ENCODE measurements at places on chromosomes 2 and 18.

GRCh38 chr2:16763056-16763455 lies 97.4 kb upstream of the CYRIA start:
- DNase-seq = no peak

DNA sequence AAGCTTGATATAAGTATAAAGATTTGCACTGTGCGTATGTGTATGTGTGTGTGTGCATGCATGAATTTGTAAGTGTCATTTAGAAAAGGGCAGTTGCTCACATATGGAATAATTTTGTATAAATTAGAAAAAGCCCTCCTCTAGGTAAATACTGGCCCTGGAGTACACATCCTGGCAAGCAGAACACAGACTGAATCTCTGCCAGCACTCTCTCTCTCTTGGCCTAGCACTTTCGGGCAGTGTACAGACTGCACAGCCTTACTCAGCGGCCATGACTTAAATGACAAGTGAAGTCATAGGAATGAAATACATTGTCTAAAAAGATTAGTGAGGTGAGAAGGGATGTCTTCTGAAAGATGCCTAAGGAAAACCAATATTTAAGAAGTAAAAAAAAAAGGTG lies 214.1 kb downstream of the RDH14 start:
- DNase-seq = no peak

GRCh38 chr18:5175378-5175777 lies 21.7 kb downstream of the AKAIN1 start:
- DNase-seq = no peak

- DNase-seq = no peak
These were observed 532.8 kb downstream of the FBXO15 start for GRCh38 chr18:73614812-73615211.

DNA sequence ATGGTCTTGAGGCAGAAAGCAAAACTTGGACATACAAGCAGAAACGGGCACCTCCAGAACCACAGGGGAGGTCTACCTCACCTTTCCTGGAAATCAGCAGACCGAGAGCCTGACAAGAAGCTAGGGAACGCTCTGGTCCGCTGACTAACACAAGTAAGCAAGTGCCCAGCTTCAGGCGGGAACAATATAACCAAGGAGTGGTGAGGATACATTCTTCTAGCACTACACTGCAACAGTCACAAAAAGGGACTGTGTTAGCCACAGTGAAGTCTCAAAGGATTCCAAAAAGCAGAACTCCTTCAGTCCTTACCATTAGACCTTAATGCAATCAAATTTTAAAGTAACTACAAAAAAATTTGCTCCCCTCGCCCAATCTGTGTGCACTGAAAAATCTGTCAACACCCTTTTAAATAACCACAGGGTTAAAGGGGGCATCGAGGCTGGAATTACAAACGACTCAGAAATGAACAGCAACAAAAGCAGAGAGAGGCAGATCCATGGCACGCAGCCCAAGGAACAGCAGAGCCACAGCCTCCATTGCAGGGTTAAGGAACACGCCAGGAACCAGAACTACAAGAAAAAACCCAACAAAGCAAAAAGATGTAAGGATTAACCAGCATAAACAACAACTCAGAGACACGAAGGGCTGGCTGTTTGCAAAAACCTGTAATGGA lies 7.1 kb downstream of the THAP4 start:
- DNase-seq = no peak

GRCh38 chr2:61179701-61180639 lies 18.0 kb downstream of the C2orf74 start:
- DNase-seq = no peak

GRCh38 chr2:48600204-48600813 lies 17.3 kb upstream of the GTF2A1L start:
- no peak for DNase-seq

DNA sequence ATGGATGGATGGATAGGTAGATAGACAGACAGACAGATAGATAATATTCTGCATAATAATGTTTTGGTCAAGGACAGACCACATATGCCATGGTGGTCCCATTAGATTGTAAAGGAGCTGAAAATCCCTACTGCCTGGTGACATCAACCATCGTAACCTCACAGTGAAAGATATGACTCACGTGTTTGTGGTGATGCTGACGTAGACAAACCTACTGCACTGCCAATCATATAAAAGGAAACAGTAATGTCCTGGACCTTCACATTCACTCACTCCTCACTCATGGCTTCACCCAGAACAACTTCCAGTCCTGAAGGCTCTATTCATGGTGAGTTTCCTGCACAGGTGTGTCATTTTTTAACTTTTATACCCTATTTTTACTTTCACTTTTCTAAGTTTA lies 202.9 kb upstream of the TPO start:
- no peak for DNase-seq

DNA sequence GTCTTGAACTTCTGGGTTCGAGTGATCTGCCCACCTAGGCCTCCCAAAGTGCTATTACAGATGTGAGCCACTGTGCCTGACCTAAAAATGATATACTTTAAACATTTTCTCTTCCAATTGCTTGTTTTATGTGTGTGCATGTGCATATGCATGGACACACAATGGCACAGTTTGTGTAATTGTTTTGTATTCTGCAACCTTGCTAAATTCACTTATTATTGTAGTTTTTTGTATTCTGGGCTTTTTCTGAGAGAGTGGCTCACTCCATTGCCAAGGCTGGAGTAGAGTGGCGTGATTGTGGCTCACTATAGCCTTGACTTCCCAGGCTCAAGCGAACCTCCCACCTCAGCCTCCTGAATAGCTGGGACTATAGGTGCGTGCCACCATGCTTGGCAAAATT lies 8.1 kb downstream of the HAT1 start:
- DNase-seq = no peak

- no peak for DNase-seq
These were observed 160.7 kb upstream of the NT5C1B start for GRCh38 chr2:18749912-18750526.

GRCh38 chr2:61980758-61981157 lies 75.3 kb downstream of the COMMD1 start:
- DNase-seq = no peak

DNA sequence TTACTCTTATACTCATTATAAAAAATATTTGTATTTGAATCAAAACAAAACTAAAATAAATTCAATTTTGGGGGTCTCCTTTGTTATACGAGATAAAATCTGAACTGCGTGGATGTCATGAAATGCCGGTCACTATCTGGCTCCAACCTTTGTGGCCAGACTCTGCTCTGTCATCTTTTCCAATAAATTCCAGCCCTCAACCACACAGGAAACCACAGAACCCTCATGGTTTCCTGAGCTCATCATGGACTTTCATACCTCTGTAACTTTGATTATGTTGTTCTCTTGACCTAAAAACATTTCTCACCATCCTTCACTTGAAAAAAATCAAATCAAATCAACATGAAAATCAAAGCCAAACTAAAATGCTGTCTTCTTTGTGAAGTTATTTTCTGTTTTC lies 724.7 kb downstream of the METTL4 start:
- no peak for DNase-seq

GRCh38 chr2:88608184-88608583 lies 19.1 kb downstream of the EIF2AK3 start:
- DNase-seq = no peak

DNA sequence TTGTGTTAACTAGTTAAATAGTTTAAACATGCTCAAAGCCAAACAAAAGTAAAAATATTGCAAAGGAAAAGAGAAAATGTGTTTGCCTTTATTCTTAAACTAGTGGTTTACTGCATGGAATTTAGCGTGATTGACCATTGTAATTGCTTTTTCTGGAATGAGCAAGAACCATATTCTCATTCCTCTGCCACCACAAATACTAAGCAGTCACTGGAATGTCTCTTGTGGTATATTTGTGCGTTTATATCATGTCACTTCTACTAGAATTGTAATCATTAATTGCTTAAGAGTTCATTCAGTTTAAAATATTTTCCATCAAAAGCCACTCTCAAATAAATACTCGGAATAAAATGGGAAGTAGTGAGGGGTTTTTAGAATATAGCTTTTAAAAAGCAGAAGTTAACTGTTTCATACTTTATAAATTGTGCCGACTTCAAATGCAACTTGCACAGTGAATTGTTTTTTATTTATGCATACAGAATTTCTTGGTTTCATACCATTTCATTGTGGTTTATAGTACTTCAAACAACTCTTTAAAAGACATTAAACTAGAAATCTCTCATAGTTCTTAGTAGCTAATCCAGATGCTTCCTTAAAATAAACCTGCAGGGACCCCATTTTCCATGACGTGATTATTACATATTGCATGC lies 288.1 kb downstream of the EPHA4 start:
- DNase-seq = no peak

DNA sequence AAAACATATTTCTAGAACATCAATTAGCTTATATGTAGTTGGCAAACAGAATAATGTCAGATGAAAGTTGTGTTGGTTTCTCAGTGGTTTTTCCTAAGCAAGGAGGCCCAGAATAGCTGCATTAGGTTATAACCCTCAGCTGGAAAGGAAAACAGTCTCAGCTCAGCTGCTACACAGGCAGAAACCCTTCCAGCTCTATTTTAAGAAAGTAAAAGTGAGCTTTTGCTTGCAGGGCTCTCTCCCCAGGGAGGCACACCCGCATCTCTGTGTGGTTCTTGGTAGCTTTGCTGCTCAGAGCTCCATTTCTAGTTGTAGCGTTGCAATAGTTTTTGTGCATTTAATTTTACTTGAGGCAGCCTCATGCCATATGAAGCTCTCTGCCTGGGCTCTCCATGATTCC lies 54.6 kb downstream of the PIKFYVE start:
- DNase-seq = no peak

DNA sequence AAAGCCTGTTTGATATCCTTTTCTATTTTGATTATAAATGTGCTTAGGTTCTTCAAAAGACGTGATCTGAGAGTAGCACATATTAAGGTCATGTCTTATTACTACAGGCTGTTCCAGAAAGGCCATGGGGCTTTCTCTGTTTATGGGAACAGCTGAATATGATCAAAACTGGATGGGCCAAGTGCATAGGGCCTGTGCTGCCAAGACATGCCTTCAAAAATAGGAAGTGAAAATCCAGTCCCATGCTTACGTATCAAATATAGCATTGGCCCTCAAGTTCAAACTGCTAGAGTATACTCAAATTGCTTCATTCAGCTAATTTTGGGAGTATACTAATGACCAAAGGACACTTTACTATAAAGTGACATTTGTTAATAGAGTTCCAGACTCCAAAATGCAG lies 24.1 kb downstream of the SLC25A52 start:
- no peak for DNase-seq

- DNase-seq = no peak
These were observed 161.7 kb downstream of the PARD3B start for GRCh38 chr2:204706939-204707338.

GRCh38 chr18:11658989-11659388 lies 30.1 kb upstream of the GNAL start:
- DNase-seq = no peak

GRCh38 chr18:39784541-39784940 lies 2170.5 kb upstream of the PIK3C3 start:
- no peak for DNase-seq

DNA sequence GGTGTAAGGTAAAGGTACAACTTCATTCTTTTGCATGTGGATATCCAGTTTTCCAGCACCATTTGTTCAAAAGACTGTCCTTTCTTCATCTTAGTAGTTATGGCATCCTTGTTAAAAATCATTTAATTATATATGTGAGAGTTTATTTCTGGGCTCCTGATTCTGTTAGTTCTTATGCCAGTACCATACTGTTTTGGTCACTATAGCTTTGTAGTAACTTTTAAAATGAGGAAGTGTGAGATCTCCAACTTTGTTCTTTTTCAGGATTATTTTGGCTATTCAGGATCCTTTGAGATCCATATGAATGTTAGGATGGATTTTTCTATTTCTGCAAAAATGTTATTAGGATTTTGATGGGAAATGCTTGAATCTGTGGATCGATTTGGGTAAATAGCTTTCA lies 16.8 kb downstream of the ACTR3 start:
- DNase-seq = no peak

GRCh38 chr2:144508172-144508851 lies 11.6 kb downstream of the ZEB2 start:
- no peak for DNase-seq

- DNase-seq = no peak
These were observed 12.2 kb upstream of the TPRKB start for GRCh38 chr2:73749314-73749713.

DNA sequence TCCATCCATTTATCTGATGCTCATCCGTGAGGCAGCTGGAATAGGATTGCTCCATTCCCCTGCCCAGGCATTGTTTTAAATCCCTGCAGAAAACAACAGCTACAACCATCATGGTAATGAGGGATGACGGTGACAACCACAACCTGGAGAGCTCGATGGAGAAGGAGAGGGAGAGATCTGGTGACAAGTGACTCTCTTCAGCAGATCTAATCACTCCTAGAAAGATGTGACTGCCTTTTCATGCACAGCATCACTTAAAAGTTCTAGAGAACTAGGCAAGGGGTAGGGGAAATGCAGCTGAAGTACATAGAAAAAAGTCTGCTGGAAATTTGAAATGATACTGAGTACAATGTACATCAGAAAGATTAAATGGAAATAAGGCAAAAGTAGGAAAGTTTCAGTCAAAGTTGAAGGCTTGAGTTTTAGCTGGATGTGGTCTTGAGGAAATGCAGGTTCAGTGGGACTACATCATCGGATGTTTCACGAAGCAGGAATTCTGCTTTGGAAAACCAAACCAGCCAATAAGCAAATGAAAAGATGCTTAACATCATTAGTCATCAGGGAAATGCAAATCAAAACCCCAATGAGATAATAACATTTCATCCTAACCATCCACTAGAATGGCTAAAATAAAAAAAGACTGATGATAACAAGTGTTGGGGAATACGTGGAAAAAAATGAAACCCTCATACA lies 6.8 kb upstream of the ARHGAP25 start:
- no peak for DNase-seq

- DNase-seq = no peak
These were observed 111.2 kb upstream of the ST6GAL2 start for GRCh38 chr2:106997204-106997603.

DNA sequence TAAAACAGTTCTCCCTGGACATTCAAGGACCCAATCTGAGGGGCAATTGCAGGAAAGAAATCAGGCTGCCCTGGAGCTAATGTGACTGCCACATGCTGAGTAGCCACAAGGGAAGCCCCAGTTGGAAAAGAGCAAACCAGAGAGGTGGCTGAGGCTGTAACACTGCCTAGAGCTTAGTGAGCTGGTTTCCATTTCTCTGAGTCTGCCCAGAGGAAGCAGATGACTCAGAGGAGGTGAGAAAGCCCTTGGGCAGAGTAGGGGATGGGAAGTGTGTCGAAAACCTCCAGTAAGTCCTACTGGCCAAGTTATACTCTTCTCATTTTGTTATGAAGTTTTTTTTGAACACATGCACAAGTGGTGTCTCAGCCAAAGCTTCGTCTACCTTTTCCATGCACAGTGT lies 753.0 kb downstream of the CNTNAP5 start:
- DNase-seq = no peak

GRCh38 chr18:63677500-63678225 lies 16.0 kb upstream of the SERPINB3 start:
- DNase-seq = no peak

GRCh38 chr2:19991895-19992294 lies 2.0 kb upstream of the WDR35 start:
- no peak for DNase-seq

GRCh38 chr18:77560341-77560992 lies 310.8 kb downstream of the GALR1 start:
- DNase-seq = no peak
